ENCODE measurements at places on chromosomes 2 and 18.

DNA sequence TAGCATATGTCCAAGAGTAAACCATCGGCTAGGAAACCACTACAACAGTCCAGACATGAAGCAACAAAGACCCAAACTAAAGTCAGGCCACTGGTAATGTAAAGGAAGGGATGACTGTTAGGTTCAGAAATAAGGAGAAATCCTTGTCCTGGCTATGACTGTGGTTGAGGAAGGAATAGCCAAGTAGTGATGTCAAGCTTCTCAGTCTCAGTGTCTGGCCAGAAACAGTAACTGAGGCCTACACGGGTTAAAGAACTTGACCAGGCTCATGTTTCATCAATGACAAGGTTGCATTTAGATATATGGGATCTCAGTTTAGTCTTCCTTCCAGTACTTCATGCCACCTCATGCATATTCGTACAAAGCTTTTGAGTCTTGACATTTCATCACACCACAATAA, 162.0 kb downstream of the ETAA1 start:
- no peak for DNase-seq

- no peak for DNase-seq
These were observed 130.2 kb downstream of the OSR1 start for GRCh38 chr2:19228181-19228593.

- no peak for DNase-seq
These were observed 34.1 kb downstream of the NFATC1 start for GRCh38 chr18:79429785-79430281.

DNA sequence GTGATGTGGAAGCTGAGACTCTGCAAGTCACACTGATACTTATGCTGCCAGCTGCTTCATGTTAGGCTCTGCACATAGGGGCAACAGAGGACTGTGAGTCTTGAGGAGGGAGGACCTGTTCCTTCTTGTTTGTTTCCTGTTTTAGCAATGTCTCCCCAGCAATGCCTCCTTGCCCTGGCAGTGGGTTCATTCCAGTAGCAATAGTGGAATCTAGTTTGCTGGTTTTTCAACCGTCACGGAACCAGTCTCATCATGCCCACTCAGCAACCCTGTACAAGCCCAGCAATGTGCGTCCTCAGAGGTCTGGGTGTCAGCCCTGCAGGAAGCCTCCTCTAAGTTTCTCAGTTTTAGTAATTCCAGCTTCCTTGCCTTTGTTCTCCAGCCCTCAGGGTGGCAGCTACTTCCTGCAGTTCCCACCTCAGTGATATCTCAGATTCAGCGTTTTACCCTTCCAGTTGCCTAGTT, 20.5 kb upstream of the ITGB6 start:
- DNase-seq, result no peak

DNA sequence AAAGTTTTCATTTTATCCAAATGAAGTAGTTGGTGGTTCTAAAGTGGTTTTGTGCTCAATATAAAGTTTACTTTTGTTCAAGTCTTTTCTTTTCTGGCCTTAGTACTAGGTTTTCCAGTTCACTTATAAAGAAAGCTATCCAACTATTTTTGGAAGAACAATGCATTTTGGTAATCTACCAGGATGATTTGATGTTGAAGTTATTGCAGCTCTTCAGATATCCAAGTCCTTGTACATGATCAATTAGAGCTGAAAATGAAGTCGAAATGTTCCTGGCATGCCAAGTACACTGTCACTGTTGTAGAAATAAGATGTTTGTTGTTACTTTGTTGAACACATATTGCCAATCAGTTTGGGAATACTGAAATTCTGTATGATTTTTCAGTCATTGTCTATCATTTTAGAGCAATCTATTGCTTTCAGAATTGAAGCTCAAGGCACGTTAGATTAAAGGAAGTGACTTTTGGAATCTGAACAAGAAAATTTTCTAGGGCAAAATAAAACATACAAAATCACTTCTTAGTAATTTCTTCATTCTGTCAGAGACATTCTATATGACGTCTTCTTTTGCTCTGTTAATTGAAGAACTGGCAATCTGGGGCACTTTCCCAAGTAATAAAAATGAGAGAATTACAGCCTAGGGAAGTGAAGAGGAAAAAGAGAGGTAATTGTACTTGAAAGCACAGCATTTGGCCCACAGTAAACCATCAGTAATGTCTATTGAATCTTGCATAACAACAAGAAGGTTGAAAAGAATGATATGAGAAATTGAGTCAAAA, 232.3 kb downstream of the MREG start:
- DNase-seq, result no peak

DNA sequence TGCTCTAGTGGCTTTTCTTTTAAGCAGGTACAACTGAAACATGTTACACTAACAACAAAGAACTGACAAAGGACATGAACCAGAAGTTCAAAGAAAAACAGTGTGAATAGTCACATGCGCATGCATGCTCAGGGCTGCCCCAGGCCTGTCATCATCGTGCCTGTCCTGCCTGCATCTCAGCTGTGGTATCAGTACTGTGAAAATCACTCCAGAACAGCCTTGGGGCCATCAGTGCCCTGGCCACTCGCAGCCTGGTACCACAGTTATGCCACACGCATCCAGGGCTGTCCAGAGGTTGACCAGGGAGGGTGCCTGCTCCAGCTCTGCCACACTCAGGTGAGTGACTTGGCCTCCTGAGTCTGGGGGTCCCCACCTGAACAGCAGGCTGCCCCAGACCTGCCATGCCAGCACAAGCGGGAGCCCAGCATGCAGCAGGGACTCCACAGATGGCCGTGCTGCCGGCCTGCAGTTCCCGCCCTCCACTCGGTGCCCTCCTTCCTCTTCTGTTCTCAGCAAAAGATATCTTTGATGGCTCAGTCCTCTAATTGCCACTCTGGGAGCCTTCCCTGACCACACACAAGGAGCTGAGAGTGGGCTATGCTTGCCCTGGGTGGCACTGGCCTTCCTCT, 12.3 kb downstream of the LIMS2 start:
- DNase-seq, result no peak

- DNase-seq, result no peak
These were observed 1027.7 kb upstream of the ZEB2 start for GRCh38 chr2:145547620-145548019.

- DNase-seq, result peak; percentile 23
These were observed 52.2 kb upstream of the TMEM18 start for GRCh38 chr2:729376-729861.

GRCh38 chr2:146807568-146808168, 1037.2 kb upstream of the ACVR2A start:
- no peak for DNase-seq

DNA sequence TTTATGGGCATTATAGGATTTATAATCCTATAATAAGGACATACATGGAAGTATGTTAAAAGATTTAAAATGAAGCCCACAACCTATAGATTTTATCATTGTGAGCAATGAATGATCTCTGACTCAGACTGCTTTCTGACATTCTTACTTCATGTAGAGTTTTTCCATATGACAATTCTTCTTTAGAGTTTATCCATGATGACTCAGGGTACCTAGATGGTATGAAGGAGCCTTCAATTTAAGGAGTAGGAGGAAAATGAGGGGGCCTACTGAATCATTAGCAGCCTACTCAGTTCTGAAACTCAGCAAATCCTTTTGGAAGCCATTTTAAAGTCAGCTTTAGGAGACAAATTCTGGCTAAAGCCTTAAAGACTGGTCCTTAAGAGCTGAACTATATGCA, 10.4 kb downstream of the PELI1 start:
- DNase-seq, result no peak

DNA sequence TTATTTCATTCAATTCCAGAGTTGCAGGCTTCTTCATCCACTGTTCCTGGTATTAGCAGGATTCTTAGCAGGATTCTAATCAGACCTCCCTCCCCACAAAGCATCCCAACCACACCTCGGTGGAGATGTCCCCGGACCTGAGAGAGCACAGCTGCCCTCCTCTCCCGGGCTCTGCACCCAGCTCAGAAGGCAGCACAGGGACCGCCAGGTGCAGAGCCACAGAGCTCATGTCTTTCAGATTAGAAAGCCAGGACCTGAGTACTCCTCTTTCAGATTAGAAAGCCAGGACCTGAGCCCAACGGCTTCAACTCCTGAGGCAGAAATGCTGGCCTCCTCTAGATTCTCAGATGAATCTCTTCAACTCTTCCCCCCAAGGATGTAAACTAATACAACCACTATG, 152.3 kb downstream of the MYO5B start:
- DNase-seq, result no peak

GRCh38 chr2:162945785-162946184, 107.2 kb upstream of the KCNH7 start:
- DNase-seq, result no peak

- no peak for DNase-seq
These were observed 213.9 kb downstream of the ANAPC1 start for GRCh38 chr2:111669928-111670695.

GRCh38 chr2:199160677-199161465, 296.9 kb downstream of the SATB2 start:
- no peak for DNase-seq

DNA sequence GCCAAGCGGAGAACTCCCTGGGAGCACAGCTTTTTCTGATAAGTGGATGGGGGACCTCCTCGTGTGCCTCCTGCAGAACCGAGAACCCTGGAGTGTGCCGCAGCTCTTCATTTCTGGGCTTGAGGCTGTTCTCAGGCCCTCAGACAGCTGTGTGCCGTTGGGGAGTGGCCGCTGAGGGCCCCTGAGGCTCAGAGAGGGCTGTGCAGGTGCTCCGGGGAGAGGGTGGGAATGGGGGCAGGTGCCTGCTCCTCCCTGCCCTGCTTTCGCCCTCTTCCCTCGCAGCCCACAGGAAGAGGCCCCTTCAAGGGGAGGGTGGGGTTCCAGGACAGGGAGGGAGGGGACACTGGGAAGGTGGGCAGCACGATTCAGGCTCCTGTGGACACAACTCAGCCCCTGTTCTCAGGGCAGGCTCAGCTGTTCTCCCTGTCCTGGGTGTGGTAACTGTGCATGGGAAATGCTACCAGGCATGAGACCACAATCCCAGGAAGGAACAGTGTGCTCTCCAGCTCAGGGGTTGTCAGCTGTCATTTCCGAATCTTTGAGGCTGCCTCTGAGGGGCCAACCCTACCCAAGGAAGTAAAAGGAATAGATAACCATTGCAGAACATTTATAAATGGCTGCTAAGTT, 11.3 kb downstream of the LCT start:
- DNase-seq, result no peak

GRCh38 chr2:111117598-111118480, 2.9 kb upstream of the BCL2L11 start:
- DNase-seq, result no peak

GRCh38 chr2:164933671-164934189, 21.6 kb downstream of the SLC38A11 start:
- no peak for DNase-seq

GRCh38 chr2:213640738-213641425, 356.6 kb downstream of the SPAG16 start:
- DNase-seq, result no peak

DNA sequence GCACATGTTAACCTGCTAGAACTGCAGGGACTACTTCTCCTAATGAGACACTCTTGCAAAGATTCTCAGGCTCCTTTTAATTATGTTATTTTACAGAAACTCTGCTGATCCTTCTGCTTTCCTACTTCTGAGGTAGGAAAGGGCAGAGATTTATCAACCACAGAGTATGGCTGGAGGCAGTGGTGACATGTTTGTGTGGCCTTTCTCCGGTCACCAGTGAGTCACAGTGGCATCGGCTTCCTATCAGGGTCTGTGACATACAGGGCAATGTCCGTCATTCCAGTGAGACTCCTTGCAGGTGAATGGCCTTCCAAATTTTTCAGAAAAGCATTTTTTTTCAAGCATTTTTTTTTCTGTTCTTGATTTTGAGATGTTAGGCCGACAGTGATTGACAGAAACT, 180.7 kb upstream of the LYPD1 start:
- no peak for DNase-seq

DNA sequence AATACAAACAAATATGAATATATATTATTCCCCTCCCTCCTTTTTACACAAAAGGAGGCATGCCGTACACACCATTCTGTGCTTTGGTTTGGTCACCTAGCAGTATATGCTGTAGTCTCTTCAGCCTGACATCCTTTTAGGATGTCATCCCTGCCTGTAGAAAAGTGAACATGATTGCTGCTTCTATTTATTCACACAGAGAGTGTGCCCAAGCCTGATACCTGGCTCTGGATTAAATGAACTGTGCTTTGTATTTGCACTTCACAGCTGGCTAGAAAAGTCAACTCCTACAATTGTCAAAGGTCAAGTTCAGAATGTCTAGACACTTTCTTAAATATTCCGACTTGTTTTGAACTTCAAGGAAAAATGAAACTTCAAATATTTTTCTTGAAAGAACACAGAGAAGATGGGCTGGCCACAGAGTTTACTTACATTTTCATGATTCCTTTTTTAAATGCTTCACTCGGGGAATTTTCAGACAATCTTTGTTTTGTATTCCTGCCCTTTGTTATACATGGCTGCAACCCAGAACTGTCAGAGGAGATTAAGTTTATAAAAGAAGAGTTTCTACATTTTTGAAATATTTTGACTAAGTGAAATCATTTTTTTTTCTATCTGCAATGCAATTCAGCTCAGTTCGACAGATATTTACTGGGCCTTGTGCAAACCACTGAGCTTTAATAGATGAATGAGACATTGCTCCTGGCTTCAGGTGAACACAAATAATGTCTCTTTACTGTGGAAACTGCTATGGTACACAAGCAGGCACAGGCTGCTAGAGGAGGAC, 33.5 kb downstream of the DAPL1 start:
- DNase-seq, result no peak

GRCh38 chr2:130370490-130370889, 14.6 kb downstream of the PTPN18 start:
- DNase-seq, result no peak

GRCh38 chr18:23918395-23919032, 96.0 kb upstream of the TTC39C start:
- DNase-seq, result peak; percentile 72

DNA sequence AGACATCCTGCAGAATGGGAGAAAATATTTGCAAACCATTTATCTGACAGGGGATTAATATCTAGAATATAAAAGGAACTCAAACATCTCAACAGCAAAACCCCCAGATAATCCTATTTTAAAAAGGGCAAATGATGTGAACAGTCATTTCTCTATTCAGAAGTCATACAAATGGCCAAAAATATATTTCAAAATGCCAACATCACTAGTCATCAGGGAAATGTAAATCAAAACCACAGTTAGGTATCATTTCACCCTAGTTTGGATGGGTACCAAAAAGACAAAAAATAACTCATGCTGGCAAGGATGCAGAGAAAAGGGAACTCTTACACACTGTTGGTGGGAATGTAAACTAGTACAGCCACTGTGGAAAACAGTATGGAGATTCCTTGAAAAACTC, 70.0 kb downstream of the TBR1 start:
- no peak for DNase-seq

DNA sequence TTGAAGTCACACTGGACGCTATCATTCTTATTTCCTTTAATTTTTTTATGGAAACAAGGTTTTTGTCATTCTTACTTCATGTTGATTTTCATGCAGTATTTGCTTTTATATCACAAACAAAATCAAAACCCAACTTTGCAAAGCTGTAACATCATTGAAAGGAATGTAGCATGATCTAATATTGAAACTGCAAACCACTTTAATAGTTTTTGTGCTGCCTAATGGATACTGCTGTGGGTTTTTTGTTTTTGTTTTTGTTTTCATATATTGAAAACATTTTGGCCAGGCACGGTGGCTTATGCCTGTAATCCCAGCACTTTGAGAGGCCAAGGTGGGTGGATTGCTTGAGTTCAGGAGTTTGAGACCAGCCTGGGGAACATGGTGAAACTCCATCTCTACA, 81.6 kb downstream of the MAP2 start:
- no peak for DNase-seq

- no peak for DNase-seq
These were observed 477.8 kb upstream of the DCC start for GRCh38 chr18:51862051-51862715.
